ENCODE measurements at places on chromosomes 5 and 9. TPM values are rescaled to one million over a fixed set of nuclear protein-coding genes. Genes with fewer than 3 reads are reported as not detected.

The KIAA0825 gene
- 34.6 TPM for total RNA-seq

DNA sequence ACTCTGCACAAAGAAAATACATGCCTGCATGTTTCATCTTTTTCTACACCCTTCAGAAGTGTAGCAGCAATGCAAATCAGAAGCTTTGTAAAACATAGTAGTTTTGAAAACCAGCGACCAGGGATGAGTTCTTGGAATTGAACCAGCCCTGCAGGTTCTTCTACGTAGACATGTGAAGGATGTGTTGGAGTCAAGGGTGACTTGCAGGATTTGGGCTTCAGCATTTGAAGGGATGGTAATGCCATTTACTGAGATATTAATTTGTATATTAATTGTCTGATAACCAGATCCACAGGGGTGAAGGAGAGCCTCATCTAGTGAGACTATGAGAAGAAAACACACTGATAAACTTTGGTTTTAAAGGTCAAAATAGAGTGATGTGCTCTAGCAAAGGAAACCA lies 72.4 kb downstream of the KIAA1958 start:
- H3K4me1 ChIP-seq = no peaks in the 10 kb centered on the region
- H3K36me3 ChIP-seq = no peaks in the 10 kb centered on the region
- no peaks in the 10 kb centered on the region for H3K27me3 ChIP-seq
- H3K27ac ChIP-seq = no peak overlapping the region
- H3K4me3 ChIP-seq = no peak overlapping the region

GRCh38 chr9:136273244-136273865 lies 27.7 kb upstream of the QSOX2 start:
- no peak for DNase-seq
- H3K4me3 ChIP-seq = no peak overlapping the region
- H3K36me3 ChIP-seq = no peaks in the 10 kb centered on the region

The KCNV2 gene
- total RNA-seq = not detected

DNA sequence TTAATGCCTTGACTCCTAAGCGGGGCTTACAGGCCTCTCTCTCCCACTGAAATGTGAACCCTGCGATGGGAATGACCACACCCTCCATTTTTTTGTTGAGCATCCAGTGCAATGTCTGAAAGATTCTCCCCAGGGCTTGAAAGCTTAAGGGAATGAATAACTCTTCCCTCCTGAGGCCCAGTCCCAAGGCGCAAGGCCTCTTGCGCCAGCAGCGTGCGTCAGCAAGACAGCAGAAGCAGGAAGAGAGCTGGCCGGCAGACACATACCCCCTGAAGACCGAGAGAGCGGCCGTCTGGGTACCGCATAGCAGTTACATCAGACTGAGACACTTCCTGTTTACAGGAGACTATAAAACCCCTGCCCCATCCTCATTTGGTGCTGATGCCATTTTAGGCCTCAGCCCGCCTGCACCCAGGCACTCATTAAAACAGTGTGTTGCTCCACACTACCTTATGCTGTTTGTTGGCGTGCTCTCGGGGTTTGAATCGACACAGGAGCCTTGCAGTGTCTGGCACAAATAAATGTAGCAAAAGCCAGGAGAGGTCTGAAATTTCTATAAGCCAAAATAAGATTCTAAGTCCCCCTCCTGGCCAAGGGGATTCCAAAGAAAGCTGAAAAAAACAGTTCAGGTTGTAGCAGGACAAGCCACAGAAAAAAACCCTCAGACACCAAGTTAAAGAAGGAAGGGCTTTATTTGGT lies 62.3 kb downstream of the GDNF start:
- no peaks in the 10 kb centered on the region for H3K36me3 ChIP-seq
- H3K4me1 ChIP-seq = no peaks in the 10 kb centered on the region
- DNase-seq = no peak
- H3K27me3 ChIP-seq = no peaks in the 10 kb centered on the region
- H3K4me3 ChIP-seq = no peak overlapping the region

DNA sequence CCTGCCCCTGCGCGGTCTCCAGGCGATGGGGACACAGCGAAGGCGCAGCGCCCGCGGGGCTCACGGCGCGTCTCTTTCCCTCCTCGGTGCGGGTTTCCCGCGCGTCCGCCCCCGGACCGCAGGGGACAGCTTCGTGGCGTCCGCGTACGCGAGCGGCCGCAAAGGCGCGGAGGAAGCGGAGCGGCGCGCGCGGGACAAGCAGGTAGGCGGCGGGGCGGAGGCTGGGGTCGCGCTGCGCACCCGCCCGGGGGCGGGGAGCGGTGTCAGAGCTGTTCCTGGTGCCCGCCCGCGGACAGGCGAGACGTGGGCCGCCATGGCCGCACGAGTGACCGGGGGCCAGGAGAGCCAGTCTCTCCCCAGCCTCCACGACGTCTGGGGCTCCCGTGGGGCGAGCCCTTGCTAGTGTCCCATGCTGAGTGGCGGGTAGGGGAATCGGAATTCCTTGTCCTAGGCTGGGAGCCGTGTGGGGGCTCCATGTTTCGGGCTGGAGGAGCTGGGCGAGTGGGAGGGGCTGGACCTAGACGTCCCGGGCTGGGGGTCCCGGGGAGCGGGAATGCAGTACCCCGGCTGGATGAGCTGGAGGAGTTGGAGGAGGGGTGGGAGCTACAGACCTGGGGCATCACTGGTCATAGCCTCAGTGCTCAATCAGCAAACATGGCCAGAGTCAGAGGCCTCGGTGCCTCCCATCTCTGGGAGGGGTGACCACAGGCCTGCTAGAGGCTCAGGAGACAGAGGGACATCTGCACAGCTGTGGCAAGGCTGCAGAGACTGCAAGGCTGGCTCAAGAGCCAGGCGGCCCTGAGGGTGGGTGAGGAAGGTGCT lies 968 bp downstream of the NKD2 start:
- peaks cover 4% of the 10 kb centered on the region for H3K27me3 ChIP-seq
- H3K36me3 ChIP-seq = no peaks in the 10 kb centered on the region
- no peak overlapping the region for H3K4me3 ChIP-seq

The RGS14 gene
- 14.7 TPM for total RNA-seq

DNA sequence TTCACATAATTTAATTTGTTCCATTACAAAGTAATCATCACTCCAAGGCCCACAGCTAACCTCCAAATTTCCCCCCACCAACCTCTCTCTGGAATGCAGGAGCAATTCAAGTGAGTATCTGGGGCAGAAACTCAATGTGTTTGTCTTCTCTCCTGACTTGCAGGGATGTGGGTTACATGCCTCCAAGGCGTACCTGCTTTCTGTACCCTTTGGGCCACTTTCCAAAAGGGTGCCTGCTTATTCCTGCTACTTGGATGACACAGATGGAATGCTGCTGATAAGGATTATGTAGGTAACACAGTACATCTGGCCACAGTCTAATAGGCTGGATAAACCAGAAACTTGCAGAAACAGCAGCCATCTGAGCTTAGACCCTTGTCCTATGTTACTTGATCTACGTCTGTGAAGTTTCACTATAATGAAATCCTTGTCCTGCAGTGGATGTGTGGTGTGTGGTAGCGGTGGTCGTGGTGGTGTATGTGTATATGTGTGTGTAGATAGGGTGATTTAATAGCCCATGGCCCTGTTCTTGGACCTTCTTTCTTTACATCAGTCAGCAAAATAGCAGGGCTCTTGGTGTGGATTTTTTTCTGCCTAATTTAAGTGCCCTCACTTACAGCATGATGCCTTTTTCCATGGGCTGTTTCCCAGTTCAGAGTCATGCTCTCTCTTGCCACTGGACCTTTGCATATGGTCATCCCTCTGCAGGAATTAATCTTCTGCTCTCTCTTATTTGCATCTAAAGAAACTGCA lies 175.9 kb downstream of the ZDHHC21 start:
- DNase-seq = no peak
- no peaks in the 10 kb centered on the region for H3K36me3 ChIP-seq
- H3K27me3 ChIP-seq = no peaks in the 10 kb centered on the region
- no peak overlapping the region for H3K27ac ChIP-seq
- no peak overlapping the region for H3K4me3 ChIP-seq

DNA sequence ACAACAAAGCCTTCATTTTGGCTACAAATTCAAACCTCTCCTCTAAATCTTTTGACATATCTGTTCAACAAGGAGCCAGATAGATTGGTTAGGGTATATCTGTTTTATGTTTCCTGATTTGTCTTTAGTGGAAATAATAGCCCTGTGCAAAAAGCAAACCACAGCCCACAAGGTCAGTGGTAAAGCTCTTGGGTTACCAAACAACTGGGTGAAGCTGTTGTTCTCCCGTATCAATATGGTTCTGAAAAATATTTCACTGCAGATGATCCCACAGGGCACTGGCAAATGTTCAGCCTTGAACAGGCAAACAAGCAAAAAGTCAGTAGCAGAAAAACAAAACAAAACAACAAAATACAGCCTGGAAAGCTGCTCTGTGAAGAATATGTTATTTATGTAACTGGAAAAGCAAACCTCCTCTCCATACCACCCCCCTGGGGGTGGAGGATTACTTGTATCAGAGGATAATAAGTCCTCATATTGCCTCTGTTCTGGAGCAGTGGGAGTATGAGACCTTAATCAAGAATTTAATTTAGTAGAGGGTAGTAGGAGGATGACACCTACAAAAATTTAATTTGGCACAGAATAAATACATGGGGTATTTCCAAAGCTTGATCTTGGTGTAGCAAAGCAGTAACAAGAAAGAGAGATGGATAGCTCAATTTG lies 20.8 kb upstream of the PTBP3 start:
- no peaks in the 10 kb centered on the region for H3K4me1 ChIP-seq
- no peak overlapping the region for H3K27ac ChIP-seq
- H3K36me3 ChIP-seq = no peaks in the 10 kb centered on the region
- H3K27me3 ChIP-seq = no peaks in the 10 kb centered on the region
- H3K4me3 ChIP-seq = no peak overlapping the region

- no peaks in the 10 kb centered on the region for H3K27me3 ChIP-seq
- peaks cover 9% of the 10 kb centered on the region for H3K4me1 ChIP-seq
- H3K27ac ChIP-seq = peak overlapping the region; percentile 60
- peak; percentile 89 for DNase-seq
Measured at GRCh38 chr5:134439210-134439654, 27.6 kb upstream of the CDKN2AIPNL start.

DNA sequence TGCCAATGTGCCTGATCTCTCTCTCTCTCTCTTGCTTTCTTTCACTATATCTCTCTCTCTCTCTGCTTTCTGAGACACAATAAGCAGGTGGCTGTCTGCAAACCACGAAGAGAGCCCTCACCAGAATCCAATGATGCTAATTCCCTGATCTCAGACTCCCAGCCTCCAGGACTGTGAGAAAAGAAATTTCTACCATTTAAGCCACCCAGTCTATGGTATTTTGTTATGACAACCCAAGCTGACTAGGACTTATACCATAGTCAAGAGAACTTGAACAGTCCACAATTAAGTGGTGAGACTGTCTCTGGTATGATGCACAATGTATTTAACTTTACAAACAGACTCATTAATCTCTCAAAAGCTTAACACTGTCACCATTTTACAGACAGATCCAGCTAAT lies 67.0 kb downstream of the NFIB start:
- H3K27me3 ChIP-seq = no peaks in the 10 kb centered on the region
- no peak overlapping the region for H3K4me3 ChIP-seq
- no peaks in the 10 kb centered on the region for H3K4me1 ChIP-seq
- no peak for DNase-seq
- no peak overlapping the region for H3K27ac ChIP-seq

The LSM11 gene
- 7.9 TPM for total RNA-seq

DNA sequence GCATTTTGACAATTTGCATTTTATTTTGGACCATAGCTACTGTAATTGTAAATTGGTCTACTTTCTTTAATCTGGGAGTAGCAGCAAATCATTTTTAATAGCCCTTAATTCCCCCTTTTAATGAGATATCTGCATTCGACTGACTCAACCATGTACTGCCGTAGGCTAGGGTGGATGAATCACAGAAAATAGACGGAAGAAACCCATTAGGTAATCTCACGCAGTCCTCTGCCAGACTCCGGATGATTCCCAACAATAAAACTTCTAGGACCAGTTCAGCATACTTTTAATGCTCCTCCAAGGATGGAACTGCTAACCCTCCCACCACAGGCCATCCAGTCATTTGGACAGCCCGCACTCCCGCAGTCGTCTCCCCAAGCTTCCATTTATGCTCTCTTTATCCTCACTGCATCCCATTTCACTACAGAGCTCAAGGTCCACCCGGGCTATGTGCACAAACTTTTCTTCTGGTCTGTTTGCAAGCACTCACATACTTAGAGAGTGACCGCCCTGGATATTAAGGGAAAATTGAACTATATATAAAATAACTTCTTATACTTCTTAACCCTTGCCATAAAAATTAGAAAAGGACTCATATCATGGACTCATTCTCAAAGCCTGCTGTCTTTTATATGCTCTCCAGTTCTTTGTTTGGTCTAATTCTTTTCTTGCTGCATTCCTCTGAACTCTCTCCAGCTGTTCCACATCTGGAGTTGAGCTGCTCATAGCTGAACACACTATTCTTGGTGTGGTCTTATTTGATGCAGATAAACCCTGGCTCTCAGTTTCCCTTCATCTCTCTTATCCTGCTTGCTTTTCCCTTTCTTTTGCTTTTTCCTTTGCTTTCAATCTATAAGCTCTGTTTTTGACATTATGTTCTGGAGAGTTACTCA lies 326.6 kb downstream of the ARL15 start:
- DNase-seq = no peak
- no peak overlapping the region for H3K4me3 ChIP-seq
- no peak overlapping the region for H3K27ac ChIP-seq

The CTSV gene
- total RNA-seq = not detected

The RNF183 gene
- not detected for total RNA-seq

The OSMR gene
- total RNA-seq = 33.5 TPM

DNA sequence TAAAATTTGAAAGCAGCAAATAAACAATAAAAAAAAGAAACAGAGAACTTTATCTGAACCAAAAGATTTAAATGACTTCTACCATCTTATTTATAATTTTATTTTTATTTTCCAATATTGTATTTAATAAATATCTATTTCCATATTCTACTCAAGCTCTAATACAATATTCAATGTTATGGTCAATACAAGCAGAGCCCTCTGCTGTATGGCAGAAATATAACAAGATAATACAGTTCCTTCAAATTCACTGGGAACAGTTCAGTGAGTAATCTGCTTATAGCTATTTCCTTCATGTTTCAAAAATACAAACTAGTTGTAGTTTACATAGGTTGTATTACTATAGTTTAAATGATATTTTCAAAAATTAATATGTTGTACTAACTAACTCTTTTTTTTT lies 332.7 kb downstream of the PRDM9 start:
- H3K36me3 ChIP-seq = no peaks in the 10 kb centered on the region
- no peaks in the 10 kb centered on the region for H3K27me3 ChIP-seq
- H3K4me1 ChIP-seq = no peaks in the 10 kb centered on the region

- H3K4me1 ChIP-seq = no peaks in the 10 kb centered on the region
- no peak overlapping the region for H3K27ac ChIP-seq
- H3K4me3 ChIP-seq = no peak overlapping the region
- no peaks in the 10 kb centered on the region for H3K36me3 ChIP-seq
- H3K27me3 ChIP-seq = no peaks in the 10 kb centered on the region
Measured at GRCh38 chr9:69932901-69933300, 110.7 kb upstream of the MAMDC2 start.

GRCh38 chr5:45335978-45336377 lies 360.2 kb downstream of the HCN1 start:
- no peak overlapping the region for H3K27ac ChIP-seq
- H3K36me3 ChIP-seq = no peaks in the 10 kb centered on the region

- H3K4me1 ChIP-seq = no peaks in the 10 kb centered on the region
- DNase-seq = peak; percentile 35
- H3K27ac ChIP-seq = peak overlapping the region; percentile 86
- H3K4me3 ChIP-seq = no peak overlapping the region
- no peaks in the 10 kb centered on the region for H3K36me3 ChIP-seq
Measured at GRCh38 chr5:93246090-93246855, 334.7 kb downstream of the NR2F1-AS1 start.

The TMEM215 gene
- total RNA-seq = not detected
